ENCODE measurements at places on chromosomes 2 and 18. TPM values are rescaled to one million over a fixed set of nuclear protein-coding genes. Genes with fewer than 3 reads are reported as not detected.

GRCh38 chr2:134104754-134105153 lies 149.1 kb upstream of the MGAT5 start:
- no peak for DNase-seq

GRCh38 chr18:72674710-72675109 lies 130.6 kb upstream of the CBLN2 start:
- no peak for DNase-seq

- DNase-seq: peak; percentile 75
Measured at GRCh38 chr2:239298116-239298804, 102.6 kb downstream of the HDAC4 start.

- DNase-seq: no peak
Measured at GRCh38 chr18:13390711-13391110, 172.2 kb downstream of the LDLRAD4 start.

GRCh38 chr2:46332686-46333281 lies 35.6 kb downstream of the EPAS1 start:
- no peak for DNase-seq

- no peak for DNase-seq
Measured at GRCh38 chr2:46559261-46559660, 79.9 kb downstream of the TMEM247 start.

DNA sequence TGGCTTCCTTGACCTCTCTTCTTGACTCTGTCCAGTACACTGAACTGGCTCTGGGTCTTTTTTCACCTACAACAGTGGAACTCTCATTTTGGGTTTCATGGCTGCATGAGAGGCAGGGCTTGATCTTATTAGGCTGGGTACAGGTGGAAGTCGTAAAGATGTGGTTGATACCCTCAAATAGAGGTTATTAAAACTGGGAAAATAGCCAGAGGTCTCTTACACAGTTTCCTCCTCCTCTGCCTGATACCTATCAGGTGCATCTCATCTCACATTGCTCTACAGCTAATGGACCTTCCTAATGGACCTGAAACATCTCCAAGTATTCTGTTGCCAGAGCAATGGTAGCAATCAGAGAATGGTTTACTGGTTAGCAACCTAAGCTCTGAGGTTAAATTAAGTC lies 231.8 kb downstream of the ETAA1 start:
- DNase-seq: no peak

DNA sequence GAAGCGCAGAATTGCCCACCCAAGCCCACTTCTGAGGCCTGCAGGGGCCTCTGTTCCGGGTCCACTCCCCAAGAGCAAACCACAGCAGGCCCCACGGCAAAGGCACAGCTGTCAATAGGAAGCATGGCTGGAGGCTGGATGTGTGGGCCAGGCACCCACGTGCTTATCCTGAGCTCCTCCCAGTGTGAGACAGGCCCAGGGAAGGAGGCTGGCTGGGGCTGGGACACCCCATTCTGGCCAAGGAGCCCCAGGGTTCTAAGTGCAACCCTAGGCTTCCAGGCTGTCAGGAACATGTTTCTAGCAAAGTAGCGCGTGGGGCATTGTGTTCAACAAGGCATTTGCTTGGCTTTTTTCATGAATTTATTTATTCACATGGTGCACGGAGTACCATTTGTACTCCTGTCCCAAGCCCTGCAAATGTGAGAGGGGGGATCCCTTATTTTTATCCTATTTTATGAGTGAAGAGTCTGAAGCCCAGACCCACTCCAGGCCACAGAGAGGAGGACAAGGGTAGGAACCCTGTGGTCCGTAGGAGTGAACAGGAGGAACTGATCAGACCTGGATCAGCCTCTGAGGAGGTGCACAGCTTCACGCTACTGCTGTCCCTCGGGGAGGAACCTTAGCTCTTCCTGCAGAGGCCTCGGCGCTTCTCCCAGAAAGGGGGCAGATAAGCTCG lies 6.1 kb upstream of the RAB17 start:
- DNase-seq: no peak

DNA sequence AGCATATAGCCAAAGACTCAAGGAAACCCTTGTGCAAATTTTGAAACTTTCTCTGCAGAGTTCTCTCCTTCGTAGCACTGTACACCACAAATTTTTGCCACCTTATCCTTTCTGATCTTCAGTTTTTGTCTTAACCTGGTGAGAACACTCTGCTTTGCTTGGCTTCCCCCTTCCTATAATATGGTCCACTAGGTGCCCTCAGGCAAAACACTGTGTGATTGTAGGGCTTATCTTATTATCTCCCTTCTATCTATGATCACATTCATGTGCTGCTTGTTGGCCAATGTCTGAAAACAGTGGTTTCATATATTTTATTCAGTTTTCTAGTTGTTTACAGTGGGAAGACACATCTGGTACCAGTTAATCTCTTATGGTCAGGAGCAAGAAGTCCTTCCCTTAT lies 111.1 kb downstream of the MTX2 start:
- DNase-seq: no peak

GRCh38 chr2:28394331-28394877 lies 1.7 kb downstream of the FOSL2 start:
- DNase-seq: no peak

- DNase-seq: no peak
Measured at GRCh38 chr18:61096226-61096625, 237.0 kb upstream of the CDH20 start.

- no peak for DNase-seq
Measured at GRCh38 chr18:41042866-41043265, 912.2 kb upstream of the PIK3C3 start.

GRCh38 chr2:86011449-86011941 lies 94.2 kb downstream of the POLR1A start:
- DNase-seq: no peak

DNA sequence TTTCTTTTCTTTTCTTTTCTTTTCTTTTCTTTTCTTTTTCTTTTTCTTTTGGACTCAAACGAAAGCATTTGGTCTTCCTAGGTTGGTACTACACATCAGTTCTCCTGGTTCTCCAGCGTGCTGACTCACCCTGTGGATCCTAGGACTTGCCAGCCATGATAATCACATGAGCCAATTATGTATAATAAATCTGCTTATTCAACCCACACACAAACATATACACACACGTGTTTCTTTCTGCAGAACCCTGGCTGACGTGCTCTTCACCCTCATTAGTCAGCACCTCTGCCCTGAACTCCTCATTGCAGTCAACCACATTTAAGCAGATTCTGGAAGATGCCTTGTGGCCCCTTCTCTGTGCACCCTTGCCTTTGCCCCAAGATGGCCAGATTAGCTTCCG lies 162.4 kb upstream of the MYT1L start:
- no peak for DNase-seq

ANKRD30B gene
- total RNA-seq: not detected

APOB gene
- total RNA-seq: not detected

REG3A gene
- total RNA-seq: not detected

G6PC2 gene
- not detected for total RNA-seq

LIMS3 gene
- 0.91 TPM for total RNA-seq

SNORC gene
- 1.5 TPM for total RNA-seq

Measured in activated naive CD8-positive, alpha-beta T cell treated with anti-CD3 and anti-CD28 coated beads, Interleukin-2, amount 10 ng/mL, durations not matched to agents 7 days and 5 days (primary cell).